Non-pigmented ciliary epithelial cell (primary cell): ENCODE measurements at places on chromosomes 3 and 15.

DNA sequence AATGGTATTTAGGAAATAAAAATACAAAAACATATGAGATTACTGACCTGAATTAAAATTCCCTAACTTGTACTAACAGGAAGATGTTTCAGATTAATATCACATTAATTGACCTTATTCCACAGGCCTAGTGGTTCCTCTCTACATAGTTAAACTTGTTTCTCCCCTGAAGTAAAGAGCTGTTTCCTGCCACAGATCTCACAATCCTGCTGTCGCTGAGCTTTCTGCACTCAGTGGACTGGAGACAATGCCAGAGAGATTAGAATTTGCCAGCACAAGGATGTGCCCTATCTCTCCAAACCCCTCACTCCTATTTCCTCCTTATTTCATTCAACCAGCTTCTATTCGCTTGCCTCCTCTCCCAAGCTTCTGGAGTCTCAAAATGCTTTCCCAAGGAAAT lies 130.6 kb downstream of the CTNNB1 start:
- DNase-seq, result no peak

GRCh38 chr3:3587647-3587972 lies 211.6 kb upstream of the LRRN1 start:
- no peak for DNase-seq

DNA sequence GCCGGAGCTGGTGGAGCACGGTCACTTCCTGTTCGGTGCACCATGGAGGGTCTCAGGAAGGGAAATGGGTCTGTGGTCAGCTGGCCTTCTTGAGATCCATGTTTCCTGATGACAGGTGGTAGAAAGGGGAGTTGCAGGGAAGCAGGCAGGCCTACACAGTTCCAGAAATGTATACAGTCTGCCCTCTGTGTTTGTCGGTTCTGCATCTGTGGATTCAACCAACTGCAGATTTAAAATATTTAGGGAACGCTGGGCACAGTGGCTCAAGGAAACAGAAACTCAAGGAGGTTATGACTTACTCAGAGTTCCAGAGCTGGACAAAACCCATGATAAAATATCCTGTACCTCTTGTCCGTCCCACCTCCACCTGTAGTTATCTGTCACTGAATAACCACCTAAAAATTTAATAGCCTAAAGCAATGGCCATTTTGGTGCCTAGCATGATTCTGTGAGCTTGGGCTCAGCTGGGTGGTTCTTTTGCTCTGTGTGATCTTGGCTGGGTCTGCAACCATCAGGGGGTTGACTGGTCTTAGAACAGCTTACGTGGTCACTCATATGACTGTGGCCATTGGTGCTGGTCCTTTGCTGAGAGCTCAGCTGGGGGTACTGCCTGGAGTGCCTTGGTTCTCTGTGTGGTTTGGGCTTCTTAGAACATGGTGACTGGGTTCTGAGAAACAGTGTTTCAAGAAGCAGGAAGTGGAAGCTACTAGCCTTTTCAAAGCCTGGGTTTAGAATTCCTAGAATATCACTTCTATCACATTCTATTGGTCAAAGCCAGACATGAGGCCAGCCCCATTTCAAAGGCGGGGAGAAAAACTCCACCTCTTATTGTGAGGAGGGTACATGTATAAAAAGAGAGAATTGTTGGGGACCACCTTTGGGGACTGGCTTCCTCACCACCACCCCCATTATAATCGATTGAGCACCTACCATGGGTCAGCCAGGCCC lies 239.7 kb upstream of the BHLHE40 start:
- DNase-seq, result no peak

- DNase-seq, result no peak
These were observed 13.5 kb downstream of the UBAP1L start for GRCh38 chr15:65101411-65101890.

- no peak for DNase-seq
These were observed 44.2 kb upstream of the C2CD4B start for GRCh38 chr15:62209322-62209721.

GRCh38 chr3:86702381-86702958 lies 288.5 kb downstream of the VGLL3 start:
- DNase-seq, result no peak

DNA sequence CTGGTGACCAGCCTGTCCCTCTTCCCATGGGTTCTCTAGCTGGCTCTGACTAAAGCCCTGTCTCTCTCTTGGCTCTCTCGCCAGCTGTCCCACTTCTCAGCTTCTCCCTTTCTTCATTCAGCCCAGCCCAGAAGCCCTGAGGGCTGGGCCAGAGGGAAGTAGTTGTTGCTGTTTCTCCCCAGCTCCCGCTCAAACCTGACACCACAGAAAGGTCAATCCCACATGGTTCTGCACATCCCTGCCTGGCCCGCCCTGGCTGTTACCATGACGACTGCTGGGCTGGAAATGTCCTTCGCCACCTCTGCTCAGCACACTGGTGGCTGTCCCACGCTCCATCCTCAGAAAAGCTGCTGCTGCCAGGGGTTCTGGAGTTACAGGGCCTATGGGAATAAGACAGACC lies 25.9 kb downstream of the CCDC32 start:
- no peak for DNase-seq

GRCh38 chr15:68852461-68852860 lies 31.8 kb upstream of the ANP32A start:
- DNase-seq, result no peak

- DNase-seq, result no peak
These were observed 34.8 kb downstream of the MCF2L2 start for GRCh38 chr3:183393625-183394024.

- no peak for DNase-seq
These were observed at the start of gene TLNRD1 for GRCh38 chr15:81000624-81001151. TSS of gene TLNRD1 (plus strand) at chr15:81000923. CDS start at chr15:81002272, 1,349 bp downstream.

DNA sequence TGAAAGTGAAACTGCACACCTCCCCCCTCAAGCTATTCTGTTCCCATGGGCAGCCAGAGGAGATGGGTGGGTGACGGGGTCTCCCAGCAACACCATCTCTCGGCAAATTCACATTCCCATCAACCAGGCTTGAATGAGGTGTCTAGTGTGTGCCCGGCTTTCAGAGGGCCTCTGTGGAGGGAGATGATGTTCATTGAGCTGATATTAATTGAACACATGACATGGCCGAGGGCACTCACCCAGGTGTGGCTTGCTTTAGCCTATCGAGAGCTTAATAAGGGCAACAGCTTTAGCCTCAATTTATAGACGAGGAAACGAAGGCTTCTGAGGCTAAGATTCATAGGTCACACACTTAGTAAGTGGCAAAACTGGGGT lies 288.0 kb downstream of the UACA start:
- DNase-seq, result no peak

DNA sequence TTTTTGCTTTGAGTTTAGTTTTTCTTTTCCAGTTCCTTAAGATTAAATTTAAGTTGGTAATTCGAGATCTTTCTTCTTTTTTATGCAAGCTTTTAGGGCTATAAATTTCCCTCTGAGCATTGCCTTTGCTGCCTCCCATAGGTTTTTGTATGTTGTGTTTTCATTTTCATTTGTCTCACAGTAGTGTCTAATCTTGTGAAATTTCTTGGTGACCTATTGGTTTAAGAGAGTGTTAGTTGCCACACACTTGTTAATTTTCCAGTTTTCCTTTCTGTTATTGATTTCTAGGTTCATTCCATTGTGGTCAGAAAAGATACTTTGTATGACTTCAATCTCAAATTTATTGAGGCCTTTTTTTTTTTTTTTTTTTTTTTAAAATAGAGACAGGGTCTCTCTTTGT lies 18.3 kb upstream of the IL20RB start:
- DNase-seq, result no peak

GRCh38 chr3:160801386-160802118 lies 45.5 kb downstream of the PPM1L start:
- no peak for DNase-seq

GRCh38 chr3:30443756-30444673 lies 162.4 kb upstream of the TGFBR2 start:
- no peak for DNase-seq

DNA sequence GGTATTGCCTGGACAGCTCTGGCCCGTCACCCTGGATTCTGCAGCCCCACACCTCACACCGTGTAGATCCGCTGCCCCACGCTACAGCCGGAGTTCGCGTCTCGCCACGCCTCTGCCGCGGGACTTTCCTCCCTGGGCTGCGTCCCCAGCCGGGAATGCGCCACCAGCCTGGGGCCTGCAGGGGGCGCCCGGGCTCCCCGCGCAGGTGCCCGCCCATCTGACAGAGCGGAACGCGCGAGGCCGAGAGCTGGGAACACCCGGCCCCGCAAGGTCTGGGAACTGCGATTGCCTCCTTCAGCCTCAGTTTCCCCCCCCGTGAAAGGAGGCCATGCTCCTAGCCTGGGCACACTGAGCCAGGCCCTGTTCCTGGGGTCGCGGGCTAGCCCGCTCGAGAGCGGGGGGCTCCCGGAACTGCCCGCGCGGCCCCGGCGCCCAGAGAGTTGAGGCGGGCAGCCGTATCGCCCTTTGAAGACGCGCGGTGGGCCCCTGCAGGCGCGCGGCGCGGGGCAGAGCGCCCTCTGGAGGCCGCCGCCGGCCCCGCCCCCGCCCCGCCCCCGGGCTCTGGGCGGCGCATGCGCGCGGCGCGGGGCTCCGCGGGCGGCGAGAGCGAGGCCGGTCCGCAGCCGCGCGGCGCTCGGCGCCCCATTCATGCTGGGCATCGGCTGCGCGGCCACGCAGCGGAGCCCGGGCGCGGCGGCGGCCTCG lies at the start of gene PLXNA1:
Gene PLXNA1 (plus strand): TSS at position 645 of the 705 bp plus-strand sequence. CDS start 5,479 bp downstream, outside the sequence.
- no peak for DNase-seq

GRCh38 chr15:69722924-69723323 lies 270.3 kb downstream of the RPLP1 start:
- no peak for DNase-seq

- DNase-seq, result no peak
These were observed 2.7 kb downstream of the PDCD7 start for GRCh38 chr15:65130941-65131340.

- no peak for DNase-seq
These were observed 98.0 kb downstream of the USP13 start for GRCh38 chr3:179750720-179751328.

DNA sequence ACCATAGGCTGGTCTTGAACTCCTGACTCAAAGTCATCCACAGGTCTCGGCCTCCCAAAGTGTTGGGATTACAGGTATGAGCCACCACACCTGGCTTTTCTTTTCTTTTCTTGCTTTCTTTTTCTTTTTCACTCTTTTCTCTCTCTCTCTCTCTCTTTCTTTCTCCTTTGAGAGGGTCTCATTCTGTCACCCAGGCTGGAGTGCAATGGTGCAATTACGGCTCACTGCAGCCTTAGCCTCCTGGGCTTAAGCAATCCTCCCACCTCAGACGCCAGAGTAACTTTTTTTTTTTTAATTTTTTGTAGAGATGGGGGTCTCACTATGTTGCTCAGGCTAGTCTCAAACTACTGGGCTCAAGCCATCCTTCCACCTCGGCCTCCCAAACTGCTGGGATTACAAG lies 133.1 kb upstream of the UBE2E1 start:
- no peak for DNase-seq

DNA sequence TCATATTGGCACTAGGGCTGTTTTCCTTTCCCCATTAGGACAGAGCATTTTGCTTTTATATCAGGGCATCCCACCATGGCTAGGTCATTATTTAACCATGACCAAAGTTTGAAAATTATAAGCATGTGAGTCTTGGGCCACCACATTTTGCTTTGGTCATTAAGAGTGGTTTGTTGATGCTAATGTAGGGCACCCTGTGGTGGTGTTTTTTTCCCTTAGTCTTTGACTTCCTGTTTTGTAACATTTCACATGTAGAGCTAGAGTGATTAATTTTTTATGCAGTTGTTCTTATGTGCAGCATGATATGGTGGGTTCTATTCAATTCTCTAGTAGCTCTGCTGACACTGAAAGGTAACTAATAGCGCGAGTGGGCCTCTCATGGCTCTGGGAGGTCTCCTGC lies 249.6 kb upstream of the ROBO1 start:
- no peak for DNase-seq

GRCh38 chr15:60126200-60126599 lies 122.1 kb downstream of the FOXB1 start:
- DNase-seq, result no peak

DNA sequence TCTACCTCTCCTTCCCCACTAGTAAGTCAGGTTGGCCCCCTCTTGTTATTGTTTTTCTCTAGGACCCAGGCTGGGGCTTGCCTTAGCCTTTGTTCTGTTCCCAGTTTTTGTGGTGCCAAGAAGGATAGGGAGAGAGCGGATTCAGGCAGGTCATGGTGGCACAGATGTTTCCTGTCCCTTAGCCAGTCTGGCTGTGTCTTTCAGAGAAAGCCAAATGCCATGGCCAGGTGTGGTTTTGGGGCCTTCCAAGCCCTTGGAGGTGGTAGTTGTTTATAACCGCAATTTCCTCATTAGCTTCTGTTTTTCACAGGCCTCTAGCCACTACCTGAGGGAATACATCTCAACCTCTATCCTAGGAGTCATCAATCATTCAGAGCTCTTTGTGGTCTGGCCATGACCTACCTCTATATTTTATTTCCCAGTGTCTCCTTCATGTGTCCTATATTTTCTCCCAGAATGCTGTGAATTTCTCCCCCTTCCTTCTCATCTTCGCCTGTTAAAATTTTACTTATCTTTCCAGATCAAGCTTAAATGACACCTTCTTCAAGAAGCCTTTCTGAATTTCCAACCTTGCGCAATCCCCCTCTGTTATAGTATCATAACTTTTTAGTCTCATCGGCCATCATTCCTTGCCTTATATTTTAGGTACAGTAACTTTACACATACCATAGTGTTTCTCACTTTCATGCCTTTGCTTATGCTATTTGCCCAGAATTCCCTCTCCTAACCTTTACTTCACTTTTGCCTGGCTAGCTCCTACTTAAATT lies 38.2 kb downstream of the TIMP4 start:
- DNase-seq, result no peak

DNA sequence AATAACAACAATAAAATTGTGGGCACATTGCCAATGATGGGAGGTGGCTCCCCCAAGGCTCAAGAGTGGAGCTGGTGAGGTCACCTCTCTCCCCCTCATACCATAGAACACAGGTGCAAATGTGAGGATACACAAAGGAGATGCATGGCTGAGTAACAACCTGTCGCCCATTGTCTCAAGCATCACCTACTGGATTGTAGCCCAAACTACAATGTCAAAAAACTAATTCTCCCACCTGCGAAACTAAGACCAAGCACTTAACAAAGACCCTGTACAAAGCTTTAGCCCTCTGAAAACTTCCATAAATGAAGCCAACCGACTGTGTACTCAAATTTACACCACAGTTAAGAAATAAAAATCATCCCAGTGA lies 50.4 kb upstream of the IGSF11 start:
- no peak for DNase-seq

- DNase-seq, result no peak
These were observed 399.3 kb upstream of the RGMA start for GRCh38 chr15:93488296-93488713.

GRCh38 chr3:170522201-170522600 lies 63.7 kb downstream of the SLC7A14 start:
- DNase-seq, result no peak

- DNase-seq, result no peak
These were observed 267.7 kb downstream of the PTPRG start for GRCh38 chr3:61828880-61829721.

- DNase-seq, result no peak
These were observed 18.3 kb downstream of the MSL2 start for GRCh38 chr3:136177876-136178275.
